ENCODE measurements at places on chromosomes 11 and 22.
A peak's percentile ranks its signal among the peaks of the same experiment; 100 is the strongest.

DNA sequence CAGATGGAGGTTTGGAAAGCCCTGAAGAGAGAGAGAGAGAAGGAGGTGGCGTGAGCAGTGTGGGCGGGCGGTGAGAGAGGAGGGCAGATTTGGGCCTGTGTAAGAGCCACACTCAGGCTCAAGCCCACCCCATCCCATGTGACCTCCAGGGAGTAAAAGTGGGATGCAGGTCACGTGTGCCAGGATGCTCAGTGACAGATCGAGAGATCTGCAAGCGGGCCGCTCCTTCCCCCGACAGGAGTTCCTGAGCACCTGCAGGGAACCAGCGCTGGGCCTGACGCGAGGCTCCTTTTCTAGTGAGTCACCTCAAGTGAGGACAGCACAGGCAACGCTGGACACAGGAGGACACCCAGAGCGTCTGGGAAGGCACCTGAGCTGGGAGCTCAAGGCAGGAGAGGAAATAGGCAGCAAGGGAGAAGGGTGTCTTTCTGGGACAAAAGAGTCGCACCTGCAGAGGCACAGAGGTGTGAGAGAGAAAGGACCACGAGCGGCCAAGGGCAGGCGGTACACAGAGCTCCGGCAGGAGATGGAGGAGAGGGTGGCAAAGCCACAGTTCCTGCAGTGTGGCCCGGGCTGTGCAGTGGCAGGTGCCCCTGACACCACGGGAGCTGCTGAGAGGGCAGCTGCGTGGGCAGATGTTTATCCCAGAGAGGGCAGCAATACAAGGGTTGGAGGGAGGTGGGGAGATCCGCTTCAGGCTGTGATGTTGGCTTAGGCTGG, 1294.8 kb downstream of the TBC1D22A start:
- no peak for DNase-seq

DNA sequence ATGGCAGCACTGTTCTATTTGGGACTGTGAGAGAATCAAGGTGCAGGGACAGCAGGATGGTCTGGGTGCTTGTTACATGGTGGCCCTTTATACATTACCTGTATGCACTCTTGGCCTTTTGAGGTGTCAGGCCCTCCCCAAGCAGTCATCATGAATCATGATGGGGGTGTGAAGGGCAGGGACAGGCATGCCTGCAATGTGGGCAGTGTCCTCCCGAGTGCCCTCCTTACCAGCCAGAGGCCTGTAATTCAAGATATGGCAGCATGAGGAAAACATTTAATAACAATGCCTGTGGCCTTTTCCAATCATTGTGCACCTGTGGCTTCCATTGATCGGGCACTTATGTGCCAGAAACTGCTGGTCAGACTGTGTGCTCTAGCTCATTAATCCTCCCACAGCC, 25.5 kb upstream of the CYP2D6 start:
- no peak for DNase-seq

- no peak for DNase-seq
Observed at GRCh38 chr11:119545978-119546915, 123.3 kb upstream of the THY1 start.

GRCh38 chr11:69832561-69833413, 13.6 kb upstream of the FGF3 start:
- DNase-seq: no peak

GRCh38 chr11:66068154-66068821, 1.8 kb upstream of the PACS1 start:
- DNase-seq: peak; percentile 55

DNA sequence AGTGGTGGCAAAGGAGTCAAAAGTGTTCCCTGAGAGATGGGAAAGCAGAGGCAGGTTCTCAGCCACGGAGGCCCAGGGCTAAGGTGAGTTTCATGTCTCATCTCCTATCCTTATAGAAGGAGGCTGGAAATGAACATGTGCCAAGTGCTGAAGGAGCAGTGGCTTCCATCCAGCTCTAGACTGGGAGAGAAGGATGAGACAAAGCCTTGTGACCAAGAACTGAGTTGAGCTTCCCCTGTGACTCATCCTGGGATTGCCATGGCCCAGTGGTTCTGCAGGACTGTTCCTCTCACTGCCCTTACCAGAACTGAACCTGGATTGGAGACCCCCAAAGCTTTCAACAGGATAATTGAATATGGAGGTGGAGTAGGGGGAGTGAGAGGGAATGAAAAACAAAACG, 16.7 kb upstream of the OR9Q1 start:
- no peak for DNase-seq

GRCh38 chr11:117673602-117674001, 123.4 kb downstream of the DSCAML1 start:
- DNase-seq: no peak

GRCh38 chr11:107566569-107566968, 1.0 kb upstream of the ALKBH8 start:
- no peak for DNase-seq

GRCh38 chr11:127242676-127243075, 242.1 kb upstream of the KIRREL3 start:
- DNase-seq: no peak

DNA sequence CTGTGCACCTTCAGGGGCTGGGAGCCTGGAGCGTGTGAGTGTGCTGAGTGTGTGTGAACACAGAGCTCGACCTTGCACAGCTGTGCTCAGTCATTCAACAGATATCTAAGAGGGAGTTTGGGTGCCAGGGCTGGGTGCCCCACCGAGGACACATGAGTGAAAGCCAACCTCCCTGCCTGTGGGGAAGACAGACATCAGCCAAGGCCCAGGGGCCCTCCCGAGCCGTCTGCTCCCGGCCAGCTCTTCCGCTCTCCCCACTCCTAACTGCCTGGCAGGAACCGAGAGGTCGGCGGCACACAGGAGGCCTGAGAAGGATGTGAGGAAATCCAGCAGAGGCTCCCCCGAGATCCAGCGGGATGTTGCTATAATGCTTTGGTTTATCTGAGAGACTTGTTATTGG, 32.0 kb downstream of the CERK start:
- no peak for DNase-seq

GRCh38 chr11:79400206-79400605, 40.6 kb downstream of the TENM4 start:
- DNase-seq: no peak

- no peak for DNase-seq
Observed at GRCh38 chr11:69216647-69217051, 60.9 kb downstream of the SMIM38 start.

DNA sequence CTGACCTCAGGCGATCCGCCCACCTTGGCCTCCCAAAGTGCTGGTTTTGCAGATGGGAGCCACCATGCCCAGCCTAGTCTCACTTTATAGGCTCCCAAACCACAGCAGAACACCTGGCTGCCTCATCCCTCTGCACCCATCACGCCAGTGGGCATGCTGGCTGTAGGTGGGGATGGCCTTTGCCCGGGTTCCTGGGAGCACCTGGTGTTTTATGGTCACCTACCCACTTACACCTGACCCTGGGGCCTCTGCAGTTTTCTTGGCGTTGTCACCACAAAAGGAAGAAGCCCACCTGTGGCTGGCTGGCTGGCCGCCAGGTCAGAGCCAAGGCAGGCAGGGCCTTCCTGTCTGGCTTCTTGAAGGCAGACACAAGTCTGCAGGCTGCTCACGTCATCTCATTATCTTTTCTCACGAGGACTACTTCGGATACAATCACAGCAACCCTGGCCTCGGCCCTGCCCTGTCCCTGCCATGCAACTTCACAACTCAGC, 8.2 kb downstream of the RRP7A start:
- DNase-seq: no peak

- DNase-seq: no peak
Observed at GRCh38 chr11:34613552-34614056, 7.3 kb upstream of the EHF start.

GRCh38 chr11:64211181-64211872, 4.8 kb downstream of the FERMT3 start:
- DNase-seq: no peak

DNA sequence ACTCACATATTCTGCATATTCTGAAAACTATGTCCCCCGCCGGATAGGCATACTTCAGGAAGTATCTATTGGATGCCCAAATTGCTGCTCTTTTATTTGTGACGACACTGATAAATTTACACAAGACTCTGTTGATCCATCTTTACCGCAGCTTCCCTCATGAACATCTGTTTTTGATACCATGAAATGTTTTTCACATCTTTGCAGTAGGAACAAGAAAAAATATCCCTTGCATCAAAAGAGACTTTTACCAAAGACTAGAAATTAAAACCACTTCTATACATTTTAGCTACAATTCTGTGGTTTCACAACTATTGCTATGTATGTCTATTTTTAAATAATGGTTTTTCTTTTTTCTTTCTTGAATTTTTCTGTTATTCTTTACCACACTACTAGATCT, 15.3 kb downstream of the POU2AF2 start:
- DNase-seq: no peak

DNA sequence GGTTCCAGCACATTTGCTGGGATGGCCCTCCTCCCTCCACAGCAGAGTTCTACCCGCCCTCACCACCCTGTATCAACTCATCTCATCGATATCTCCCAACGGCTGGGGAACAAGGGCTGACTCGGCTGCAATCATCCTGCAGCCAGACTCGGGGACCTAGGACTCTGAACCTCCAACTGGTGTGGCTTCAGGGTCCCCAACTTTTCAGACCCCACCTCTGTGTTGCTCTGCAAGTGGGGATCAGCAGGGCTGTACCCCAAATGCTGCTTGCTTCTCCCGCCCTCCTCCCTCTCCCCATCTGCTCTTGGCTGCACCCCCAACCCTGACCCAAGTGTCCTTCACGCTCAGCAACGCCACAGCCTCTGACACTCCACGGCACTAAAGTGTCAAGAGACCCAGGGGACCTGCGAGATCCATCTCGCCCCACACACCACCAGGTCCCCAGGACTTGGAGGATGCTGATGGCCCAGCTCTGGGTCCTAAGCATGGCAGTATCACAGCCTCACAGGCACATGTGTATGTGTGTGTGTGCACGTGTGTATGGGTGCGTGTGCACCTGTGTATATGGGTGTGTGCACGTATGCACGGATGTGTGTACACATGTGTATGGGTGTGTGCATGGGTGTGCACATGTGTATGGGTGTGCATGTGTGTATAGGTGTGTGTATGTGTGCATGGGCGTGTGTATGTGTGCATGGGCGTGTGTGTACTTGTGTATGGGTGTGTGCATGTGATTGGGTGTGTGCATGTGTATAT, 26.4 kb downstream of the KCNQ1 start:
- no peak for DNase-seq

GRCh38 chr11:1162491-1163311, 4.9 kb downstream of the MUC5AC start:
- no peak for DNase-seq

DNA sequence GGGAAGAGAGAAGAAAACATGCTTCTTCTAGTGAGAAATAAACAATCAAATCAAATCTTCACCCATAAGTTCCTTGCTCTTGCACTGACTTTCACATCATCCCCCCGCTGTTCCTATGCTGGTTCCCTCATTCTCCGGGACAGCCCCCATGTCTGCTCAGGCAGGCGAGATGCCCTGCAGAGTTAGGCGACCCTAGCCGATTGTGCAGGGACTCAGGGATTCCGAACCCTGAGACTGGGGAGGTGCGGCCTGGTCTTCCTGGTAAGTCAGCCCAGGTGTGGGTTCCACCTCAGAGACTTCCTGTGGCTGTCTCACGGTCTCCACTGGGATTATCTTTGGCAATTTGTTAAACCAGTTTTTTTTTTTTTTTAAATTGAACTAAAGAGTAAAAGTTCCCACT, 6.6 kb downstream of the TTC38 start:
- no peak for DNase-seq

DNA sequence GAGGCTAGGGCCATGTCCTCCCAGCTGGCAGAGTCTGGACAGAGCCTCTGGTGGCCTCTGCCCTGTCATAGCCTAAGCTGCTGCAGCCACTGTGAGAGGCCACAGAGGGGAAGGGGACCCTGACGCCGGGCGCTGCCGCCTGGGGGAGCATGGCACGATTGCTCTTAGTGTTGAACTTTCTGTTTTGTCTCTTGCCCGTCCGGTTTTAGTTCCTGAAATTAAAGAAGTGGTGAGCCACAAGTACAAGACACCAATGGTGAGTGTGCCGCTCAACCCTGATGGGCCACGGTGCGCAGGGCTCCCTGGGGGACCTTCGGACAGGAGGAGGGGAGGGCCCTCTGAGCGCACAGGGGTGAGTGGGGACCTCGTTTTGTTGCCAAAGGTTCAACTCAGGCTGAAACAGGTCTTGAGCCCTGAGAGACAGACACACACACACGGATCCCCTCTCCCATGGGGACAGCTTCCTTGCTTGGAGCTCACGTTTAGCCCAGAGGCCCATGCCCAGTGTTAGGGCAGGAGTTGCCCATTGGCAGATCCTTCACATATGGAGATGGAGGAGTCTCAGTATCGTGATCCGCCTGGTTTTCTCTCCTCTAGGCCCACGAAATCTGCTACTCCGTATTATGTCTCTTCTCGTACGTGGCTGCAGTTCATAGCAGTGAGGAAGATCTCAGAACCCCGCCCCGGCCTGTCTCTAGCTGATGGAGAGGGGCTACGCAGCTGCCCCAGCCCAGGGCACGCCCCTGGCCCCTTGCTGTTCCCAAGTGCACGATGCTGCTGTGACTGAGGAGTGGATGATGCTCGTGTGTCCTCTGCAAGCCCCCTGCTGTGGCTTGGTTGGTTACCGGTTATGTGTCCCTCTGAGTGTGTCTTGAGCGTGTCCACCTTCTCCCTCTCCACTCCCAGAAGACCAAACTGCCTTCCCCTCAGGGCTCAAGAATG, 23.8 kb downstream of the MYBPC3 start:
- DNase-seq: no peak

- no peak for DNase-seq
Observed at GRCh38 chr11:130874955-130875531, 41.2 kb downstream of the SNX19 start.

GRCh38 chr11:76648061-76648460, 22.5 kb downstream of the LRRC32 start:
- no peak for DNase-seq

GRCh38 chr11:126398721-126399120, 43.2 kb downstream of the ST3GAL4 start:
- no peak for DNase-seq

DNA sequence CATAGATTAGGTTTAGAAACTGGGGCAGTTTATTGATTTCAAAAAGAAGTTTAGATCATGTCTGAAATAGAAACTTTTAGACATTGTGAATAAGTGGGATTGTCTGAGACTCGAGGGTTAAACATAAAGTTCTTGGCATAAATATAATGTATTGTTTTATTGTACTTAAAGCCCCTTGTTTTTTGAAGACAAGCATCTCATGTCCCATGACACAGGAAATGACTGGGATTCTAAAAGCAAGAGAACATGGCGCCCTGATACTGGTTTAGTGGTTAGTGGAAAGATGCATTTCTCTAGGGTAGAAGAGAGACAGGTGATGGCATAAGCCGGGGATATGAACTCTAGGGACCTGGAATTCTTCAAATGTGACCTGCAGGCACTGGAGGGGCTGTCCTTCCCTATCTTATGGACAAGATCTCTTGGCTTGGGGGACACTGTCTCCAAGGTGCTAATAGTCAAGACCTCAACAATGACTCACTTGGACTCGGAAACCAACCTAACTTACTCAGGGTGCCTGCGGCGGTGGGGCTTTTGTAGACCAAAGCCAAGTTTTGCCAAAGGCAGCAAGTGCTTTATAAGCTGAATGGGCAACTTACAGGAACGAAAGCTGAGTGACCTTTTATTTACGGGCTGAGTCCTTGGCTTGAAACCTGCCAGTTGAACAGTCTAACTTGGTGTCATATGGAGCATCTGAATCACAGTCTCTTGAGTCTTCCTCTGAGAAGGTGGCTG, 48.2 kb downstream of the UBASH3B start:
- no peak for DNase-seq

GRCh38 chr11:3058753-3059664, 1.8 kb upstream of the CARS1 start:
- no peak for DNase-seq
